Breast epithelium (tissue), 4 donors: ENCODE measurements at places on chromosomes 5 and 9.

DNA sequence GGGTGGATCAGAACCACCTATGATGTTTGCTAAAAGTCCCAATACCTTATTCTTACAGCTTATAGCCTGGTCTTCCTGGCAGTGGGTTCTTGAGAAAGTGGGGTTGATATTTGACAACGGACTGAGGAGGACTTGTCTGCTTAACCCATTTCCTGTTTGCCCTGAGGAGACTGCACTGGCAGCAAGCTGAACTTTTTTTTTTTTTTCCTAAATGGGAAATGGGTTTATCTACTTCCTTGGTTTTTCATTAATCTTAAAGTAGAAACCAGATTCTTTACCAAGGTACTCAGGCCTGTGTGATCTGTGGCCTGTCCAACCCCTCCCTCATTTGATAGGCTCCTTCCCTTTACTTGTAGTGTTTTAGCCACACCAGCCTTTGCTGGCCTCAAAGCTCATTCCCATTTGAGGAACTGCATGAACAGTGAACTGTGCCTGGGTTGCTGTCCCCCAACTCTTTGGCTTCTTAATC, 47.1 kb downstream of the C9orf57 start:
- no peak for DNase-seq
- H3K27ac ChIP-seq = no peak overlapping the region
- H3K27me3 ChIP-seq = no peaks in the 10 kb centered on the region
- H3K36me3 ChIP-seq = no peaks in the 10 kb centered on the region
- no peaks in the 10 kb centered on the region for H3K4me1 ChIP-seq

DNA sequence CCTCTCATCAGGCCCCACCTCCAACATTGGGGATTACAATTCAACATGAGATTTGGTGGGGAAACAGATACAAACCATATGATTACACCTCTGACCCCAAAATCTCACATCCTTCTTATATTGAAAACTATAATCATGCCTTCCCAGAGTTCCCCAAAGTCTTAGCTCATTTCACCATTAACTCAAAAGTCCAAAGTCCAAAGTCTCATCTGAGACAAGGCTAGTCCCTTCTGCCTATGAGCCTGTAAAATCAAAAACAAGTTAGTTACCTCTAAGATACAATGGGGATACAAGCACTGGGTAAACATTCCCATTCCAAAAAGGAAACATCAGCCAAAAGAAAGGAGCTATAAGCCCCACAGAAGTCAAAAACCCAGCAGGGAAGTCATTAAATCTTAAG, 26.8 kb upstream of the ARSB start:
- no peaks in the 10 kb centered on the region for H3K36me3 ChIP-seq
- H3K27me3 ChIP-seq = no peaks in the 10 kb centered on the region
- no peak overlapping the region for H3K27ac ChIP-seq
- H3K4me1 ChIP-seq = no peaks in the 10 kb centered on the region
- DNase-seq = no peak

DNA sequence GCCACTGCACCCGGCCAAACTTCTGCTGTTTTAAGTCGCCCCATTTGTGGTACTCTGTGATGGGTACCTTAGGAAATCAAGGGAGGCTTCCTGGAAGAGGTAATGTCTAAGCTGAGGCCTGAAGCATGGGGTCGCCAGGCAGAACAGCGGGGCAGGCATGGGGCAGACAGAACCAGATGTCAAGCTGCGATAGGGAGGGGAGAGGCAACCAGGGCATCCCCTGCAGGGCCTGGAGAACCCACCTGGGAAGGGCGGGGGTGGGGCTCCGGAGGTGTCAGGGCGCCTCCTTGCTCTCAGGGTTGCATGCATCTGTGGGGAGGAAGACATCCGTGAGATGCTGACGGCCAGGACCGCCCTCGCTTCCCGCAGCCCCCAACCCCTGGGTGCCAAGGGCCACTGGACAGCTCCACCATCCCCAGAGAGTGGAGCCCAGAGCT, 2.8 kb downstream of the LCN15 start:
- peaks cover 22% of the 10 kb centered on the region for H3K27me3 ChIP-seq
- no peaks in the 10 kb centered on the region for H3K36me3 ChIP-seq
- H3K4me1 ChIP-seq = no peaks in the 10 kb centered on the region
- no peak overlapping the region for H3K27ac ChIP-seq
- H3K4me3 ChIP-seq = no peak overlapping the region
- DNase-seq = no peak

DNA sequence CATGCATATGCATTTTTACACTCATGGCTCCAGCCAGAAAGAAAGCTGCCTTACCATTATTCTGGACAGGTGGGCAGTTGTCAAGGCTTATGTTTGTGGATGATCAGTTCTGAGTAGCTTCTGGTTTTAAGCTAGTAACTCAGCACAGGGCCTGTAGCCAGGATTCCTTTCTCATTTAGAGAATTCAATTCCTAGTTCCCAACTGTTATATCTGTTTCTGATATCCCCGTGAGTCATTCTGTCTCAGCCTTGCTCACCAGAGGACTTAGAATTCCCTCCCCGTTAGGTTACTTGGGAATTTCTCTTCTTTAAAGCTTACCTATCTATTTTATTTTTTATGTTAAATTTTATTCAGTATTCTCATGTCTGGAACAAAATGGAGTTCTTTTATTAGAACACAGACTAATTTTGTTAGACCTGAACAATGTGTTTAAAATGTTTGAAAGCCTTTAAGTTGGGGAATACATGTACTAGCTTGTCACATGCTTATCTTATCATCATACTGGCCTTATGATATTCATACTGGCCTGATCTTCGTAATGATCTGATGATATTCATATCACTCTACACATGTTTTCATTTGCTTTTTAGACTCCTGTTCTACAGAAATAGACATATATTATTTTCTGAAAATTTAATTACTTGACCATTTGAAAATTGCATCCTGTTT, 47.1 kb downstream of the CAST start:
- H3K4me3 ChIP-seq = no peak overlapping the region
- H3K36me3 ChIP-seq = no peaks in the 10 kb centered on the region
- peaks cover 3% of the 10 kb centered on the region for H3K4me1 ChIP-seq

DNA sequence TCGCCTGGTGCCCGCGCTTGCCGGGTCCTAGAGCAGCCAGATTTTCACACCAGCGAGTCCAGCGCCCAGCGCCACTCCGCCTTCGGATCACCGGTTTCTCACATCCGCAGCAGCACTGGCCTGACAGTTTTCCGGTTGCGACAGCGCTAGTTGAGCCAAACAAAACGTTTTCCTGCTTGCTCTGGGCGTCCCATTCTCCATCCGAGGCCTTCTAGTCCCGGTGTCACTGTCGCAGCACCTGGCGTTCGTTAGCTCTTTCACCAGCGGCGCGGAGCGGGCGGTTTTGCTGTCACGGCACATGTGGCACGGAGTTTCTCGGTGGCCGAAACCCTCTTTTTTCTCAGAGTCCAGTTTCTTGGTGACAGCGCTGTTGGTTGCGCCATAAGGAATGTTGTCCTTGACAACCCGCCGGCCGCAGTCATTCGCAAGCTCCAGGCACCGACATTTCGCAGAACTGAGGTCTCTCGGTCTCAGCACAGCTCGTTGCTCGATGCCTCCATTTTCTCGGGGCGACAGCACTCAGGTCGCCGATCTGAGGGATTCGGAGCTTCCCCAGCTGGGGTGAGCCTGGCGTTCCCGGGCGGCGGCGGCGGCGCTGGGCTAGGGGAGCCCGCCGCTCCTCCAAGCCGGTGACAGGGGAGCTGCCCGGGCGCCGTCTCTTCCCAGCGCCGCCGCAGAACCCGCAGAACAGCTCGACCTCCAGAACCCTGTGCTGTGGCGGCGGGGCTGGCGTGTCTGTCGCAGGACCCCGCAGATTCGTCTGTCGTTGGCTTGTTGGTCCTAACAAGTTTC, 47.8 kb downstream of the ANXA2R start:
- H3K4me3 ChIP-seq = peak overlapping the region; percentile 72
- H3K36me3 ChIP-seq = no peaks in the 10 kb centered on the region
